ENCODE measurements at places on chromosomes 1 and 21. TPM values are rescaled to one million over a fixed set of nuclear protein-coding genes. Genes with fewer than 3 reads are reported as not detected.
A peak's percentile ranks its signal among the peaks of the same experiment; 100 is the strongest.

BRDT gene
- total RNA-seq = not detected

IQCC gene
- 2.7 TPM for total RNA-seq

GRCh38 chr1:229378586-229379367, 35.9 kb upstream of the CCSAP start:
- no peak overlapping the region for H3K4me3 ChIP-seq
- no peaks in the 10 kb centered on the region for H3K36me3 ChIP-seq
- peaks cover 29% of the 10 kb centered on the region for H3K4me1 ChIP-seq

- peaks cover 10% of the 10 kb centered on the region for H3K27me3 ChIP-seq
- H3K36me3 ChIP-seq = no peaks in the 10 kb centered on the region
- no peak for DNase-seq
- peak overlapping the region; percentile 100 for H3K27ac ChIP-seq
These were observed 41.6 kb upstream of the PPIAL4F start for GRCh38 chr1:144551107-144551542.

GPN2 gene
- 21.4 TPM for total RNA-seq

DNA sequence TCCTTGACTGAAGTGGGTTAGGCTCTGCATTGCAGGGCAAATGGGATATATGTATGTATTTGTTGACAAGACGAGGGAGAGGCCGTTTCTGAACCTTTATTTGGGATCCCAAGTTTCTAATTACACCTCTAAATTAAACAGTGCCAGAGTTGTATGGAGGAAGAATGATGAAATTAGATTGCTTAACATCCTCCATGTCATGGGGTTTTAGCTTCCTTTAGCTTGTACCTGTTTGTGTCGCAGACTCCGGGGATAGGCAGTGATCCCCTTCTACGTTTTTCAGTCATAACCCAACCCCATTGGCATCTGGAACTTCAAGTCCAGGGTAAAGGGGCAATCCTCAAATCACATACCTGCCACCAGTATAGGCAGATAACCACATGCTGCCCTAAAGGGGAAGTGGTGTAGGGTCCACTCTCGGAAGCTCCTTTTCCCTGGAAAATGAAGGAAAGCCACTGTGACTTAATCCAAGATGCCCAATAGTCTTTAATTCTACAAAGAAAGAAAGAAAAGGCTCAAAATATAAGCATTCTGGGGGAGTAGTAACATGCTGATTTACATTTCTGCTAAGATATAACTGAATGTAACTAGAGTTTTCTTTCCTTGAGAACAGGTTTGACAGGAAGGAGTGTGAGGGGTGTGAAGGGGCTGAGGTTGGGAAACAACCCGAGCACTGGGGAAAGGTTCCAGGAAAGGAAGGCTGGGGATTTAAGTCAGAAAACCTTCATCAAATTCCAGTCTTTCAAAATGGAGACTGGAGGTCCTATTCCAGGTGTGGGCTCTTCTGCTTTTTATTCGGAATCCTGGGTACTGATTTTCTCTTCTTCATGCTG, 77.6 kb downstream of the RGL1 start:
- no peak overlapping the region for H3K27ac ChIP-seq
- H3K27me3 ChIP-seq = peaks cover 2% of the 10 kb centered on the region
- no peak for DNase-seq
- H3K4me1 ChIP-seq = no peaks in the 10 kb centered on the region

- DNase-seq = no peak
- no peak overlapping the region for H3K4me3 ChIP-seq
- H3K4me1 ChIP-seq = peaks cover 2% of the 10 kb centered on the region
- H3K27ac ChIP-seq = no peak overlapping the region
- H3K36me3 ChIP-seq = no peaks in the 10 kb centered on the region
These were observed 23.8 kb downstream of the FH start for GRCh38 chr1:241495741-241496140.

NEK7 gene
- total RNA-seq = 11.5 TPM

TOR1AIP1 gene
- 11.1 TPM for total RNA-seq

- H3K4me3 ChIP-seq = no peak overlapping the region
- no peaks in the 10 kb centered on the region for H3K27me3 ChIP-seq
- no peaks in the 10 kb centered on the region for H3K36me3 ChIP-seq
- peak overlapping the region; percentile 1 for H3K27ac ChIP-seq
These were observed 17.8 kb downstream of the COPA start for GRCh38 chr1:160325252-160325651.

DNA sequence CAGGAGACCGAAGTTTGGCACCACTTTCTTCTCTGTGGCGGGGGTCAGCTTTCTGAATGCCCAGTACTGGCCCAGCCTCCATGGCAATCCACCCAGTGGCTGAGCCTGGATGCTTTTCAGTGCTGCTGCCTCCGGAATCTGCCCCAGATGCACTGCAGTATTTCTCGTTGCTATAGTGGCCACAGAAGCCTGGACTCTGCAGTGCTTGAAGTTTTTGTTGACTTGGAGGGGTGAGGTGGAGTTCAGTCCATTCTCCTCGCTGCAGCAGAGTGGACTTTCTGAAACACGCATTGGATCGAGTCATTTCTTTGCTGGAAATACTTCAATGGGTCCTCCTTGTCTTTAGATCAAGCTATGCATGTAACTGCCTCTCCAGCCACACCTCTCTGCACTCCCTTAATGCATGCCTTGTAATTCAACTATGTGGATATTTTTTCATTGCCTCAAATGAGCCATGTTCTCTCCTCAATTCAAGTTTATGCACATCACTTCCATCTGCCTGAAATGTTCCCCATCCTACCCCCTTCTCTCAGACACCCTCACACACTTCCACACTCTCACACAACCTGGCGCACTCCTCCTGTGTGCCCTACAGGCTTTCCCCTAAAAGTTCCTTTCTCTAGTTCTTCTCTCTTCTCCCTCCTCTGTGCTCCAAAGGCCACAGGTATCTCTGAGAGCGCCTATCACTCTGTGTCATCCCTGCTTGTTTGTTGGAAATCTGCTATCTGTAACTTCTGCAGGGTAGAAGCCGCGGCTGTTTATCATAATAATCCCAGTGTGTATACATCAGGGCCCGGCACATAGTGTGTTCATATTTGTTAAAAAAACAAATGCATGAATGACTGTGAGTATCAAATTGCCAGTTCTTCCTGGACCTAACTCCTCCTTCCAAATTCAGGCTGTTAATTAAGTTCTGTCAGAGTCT, 16.5 kb downstream of the ADAM30 start:
- H3K4me3 ChIP-seq = no peak overlapping the region
- H3K27ac ChIP-seq = no peak overlapping the region
- no peaks in the 10 kb centered on the region for H3K4me1 ChIP-seq
- H3K36me3 ChIP-seq = peaks cover 2% of the 10 kb centered on the region
- DNase-seq = no peak

FAM163A gene
- total RNA-seq = not detected

GRCh38 chr21:16536643-16537434, 807.1 kb downstream of the USP25 start:
- H3K36me3 ChIP-seq = no peaks in the 10 kb centered on the region
- peak overlapping the region; percentile 43 for H3K27ac ChIP-seq
- H3K27me3 ChIP-seq = no peaks in the 10 kb centered on the region
- H3K4me3 ChIP-seq = no peak overlapping the region
- peaks cover 25% of the 10 kb centered on the region for H3K4me1 ChIP-seq
- DNase-seq = no peak

FAM89A gene
- total RNA-seq = 6.4 TPM

GRCh38 chr1:231016234-231016633, 23.8 kb downstream of the FAM89A start:
- no peak for DNase-seq
- no peaks in the 10 kb centered on the region for H3K27me3 ChIP-seq
- no peak overlapping the region for H3K27ac ChIP-seq
- no peak overlapping the region for H3K4me3 ChIP-seq
- no peaks in the 10 kb centered on the region for H3K4me1 ChIP-seq

DNA sequence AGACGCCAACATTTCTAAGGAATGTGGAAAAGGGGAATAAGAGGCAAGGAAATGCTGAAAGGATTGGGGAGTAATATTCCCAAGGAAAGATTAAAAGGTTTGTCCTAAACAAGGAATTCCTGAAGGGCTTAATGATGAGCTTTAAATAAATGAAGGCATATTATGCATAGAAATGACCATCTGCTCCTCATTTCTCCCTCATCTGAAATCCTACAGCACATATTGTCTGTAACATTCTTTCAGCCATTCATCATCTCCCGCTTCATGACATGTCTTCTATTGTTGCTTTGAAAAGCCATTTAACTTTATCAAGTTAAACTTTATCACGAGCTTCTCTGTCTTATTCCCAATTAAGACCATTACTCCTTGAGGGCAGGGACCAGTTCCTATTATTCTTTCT, 608.7 kb upstream of the PLXNA2 start:
- no peak for DNase-seq
- no peak overlapping the region for H3K4me3 ChIP-seq
- peaks cover 1% of the 10 kb centered on the region for H3K27me3 ChIP-seq
- H3K36me3 ChIP-seq = no peaks in the 10 kb centered on the region
- no peak overlapping the region for H3K27ac ChIP-seq
- peaks cover 3% of the 10 kb centered on the region for H3K4me1 ChIP-seq

DNA sequence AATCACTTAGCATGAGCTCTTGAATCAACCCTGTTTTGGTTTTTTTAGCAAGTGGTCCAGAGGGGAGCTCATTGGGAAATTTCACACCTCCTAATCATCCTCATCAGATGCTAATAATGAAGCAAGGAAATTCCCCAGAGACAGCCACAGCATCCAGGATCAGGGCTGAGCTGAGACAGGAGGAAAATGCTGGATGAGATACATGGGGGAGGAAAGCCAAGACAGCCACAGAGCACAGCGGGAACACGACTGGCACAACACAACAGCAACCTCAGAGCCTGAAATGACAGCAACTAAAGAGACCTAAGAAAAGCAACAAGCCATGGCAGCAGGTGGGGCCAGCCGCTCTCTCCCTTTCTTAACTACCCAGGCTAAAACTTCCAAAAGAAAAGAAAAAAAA, 70.4 kb downstream of the UBR4 start:
- no peak overlapping the region for H3K27ac ChIP-seq
- H3K4me1 ChIP-seq = no peaks in the 10 kb centered on the region
- H3K4me3 ChIP-seq = no peak overlapping the region
- no peaks in the 10 kb centered on the region for H3K27me3 ChIP-seq
- peaks cover 11% of the 10 kb centered on the region for H3K36me3 ChIP-seq

GRCh38 chr1:224675590-224675989, 59.5 kb downstream of the CNIH3 start:
- peaks cover 1% of the 10 kb centered on the region for H3K27me3 ChIP-seq
- no peak overlapping the region for H3K27ac ChIP-seq
- DNase-seq = no peak
- no peak overlapping the region for H3K4me3 ChIP-seq
- no peaks in the 10 kb centered on the region for H3K36me3 ChIP-seq
- H3K4me1 ChIP-seq = peaks cover 11% of the 10 kb centered on the region

GRCh38 chr1:208446271-208446691, 202.1 kb upstream of the PLXNA2 start:
- peaks cover 33% of the 10 kb centered on the region for H3K4me1 ChIP-seq
- no peak overlapping the region for H3K4me3 ChIP-seq
- peaks cover 2% of the 10 kb centered on the region for H3K27me3 ChIP-seq
- H3K36me3 ChIP-seq = peaks cover 7% of the 10 kb centered on the region

SPRR2B gene
- total RNA-seq = not detected

CLEC20A gene
- not detected for total RNA-seq

AXDND1 gene
- not detected for total RNA-seq

- H3K36me3 ChIP-seq = peaks cover 16% of the 10 kb centered on the region
- peaks cover 6% of the 10 kb centered on the region for H3K27me3 ChIP-seq
- H3K27ac ChIP-seq = no peak overlapping the region
- no peak overlapping the region for H3K4me3 ChIP-seq
These were observed 30.8 kb upstream of the ADARB1 start for GRCh38 chr21:45043541-45044020.

DNA sequence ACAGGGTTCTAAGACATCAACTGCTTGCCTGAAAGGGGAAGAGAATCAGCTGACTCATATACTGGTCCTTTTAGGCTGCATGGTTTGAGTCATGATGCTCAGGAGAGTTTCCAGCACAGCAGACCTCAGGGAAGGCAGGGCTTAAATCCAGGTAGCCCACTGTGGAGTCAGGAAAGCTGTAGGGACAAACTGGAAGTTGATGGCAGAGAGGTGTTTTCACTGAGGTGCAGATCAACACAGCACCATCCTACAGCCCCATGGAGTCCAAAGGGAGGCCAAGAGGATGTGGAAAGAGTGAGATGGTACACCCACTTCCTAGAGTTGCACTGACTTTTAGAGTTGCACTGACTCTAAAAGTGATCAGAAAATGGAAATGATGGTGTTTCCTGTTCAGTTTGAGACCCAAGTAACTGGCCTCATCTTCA, 252.4 kb upstream of the DUSP10 start:
- no peaks in the 10 kb centered on the region for H3K27me3 ChIP-seq
- no peak overlapping the region for H3K27ac ChIP-seq
- H3K4me3 ChIP-seq = no peak overlapping the region
- DNase-seq = no peak
- no peaks in the 10 kb centered on the region for H3K36me3 ChIP-seq
- H3K4me1 ChIP-seq = no peaks in the 10 kb centered on the region

GPA33 gene
- total RNA-seq = not detected

IGSF9 gene
- 23.4 TPM for total RNA-seq

C1QC gene
- not detected for total RNA-seq

DNA sequence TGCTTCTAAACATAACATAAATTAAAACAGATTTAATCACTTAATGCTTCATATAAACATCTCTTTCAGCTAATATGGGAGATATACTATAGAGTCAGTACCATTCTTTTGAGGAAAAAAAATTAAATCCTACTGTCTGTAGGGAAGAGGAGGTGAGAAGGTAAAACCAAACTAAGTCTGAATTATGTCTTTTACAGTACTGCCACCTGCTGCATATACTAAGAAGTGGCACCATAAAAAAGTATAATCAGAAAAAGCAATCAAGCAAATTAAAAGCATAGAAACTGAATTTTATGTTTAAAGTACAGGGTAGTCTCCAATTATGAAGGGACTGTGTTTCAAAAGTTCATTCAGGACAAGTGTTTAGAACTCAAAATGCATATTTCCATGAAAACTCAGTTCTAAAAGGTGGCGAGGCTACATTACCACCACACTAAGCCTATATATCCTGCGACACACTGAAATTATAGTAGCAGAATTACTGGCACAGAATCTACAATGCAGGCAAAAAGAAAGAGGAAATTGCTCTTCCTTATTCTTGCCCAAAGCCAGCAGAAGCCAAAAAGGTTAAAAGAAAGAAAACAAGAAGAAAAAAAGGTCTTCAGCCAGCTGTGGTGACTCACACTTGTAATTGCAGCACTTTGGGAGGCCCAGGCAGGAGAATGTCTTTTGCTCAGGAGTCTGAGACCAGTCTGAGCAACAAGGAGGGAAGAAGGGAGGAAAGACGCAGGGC, 9.0 kb downstream of the NSL1 start:
- no peak overlapping the region for H3K27ac ChIP-seq
- DNase-seq = no peak
- H3K4me3 ChIP-seq = no peak overlapping the region
- no peaks in the 10 kb centered on the region for H3K4me1 ChIP-seq

DNA sequence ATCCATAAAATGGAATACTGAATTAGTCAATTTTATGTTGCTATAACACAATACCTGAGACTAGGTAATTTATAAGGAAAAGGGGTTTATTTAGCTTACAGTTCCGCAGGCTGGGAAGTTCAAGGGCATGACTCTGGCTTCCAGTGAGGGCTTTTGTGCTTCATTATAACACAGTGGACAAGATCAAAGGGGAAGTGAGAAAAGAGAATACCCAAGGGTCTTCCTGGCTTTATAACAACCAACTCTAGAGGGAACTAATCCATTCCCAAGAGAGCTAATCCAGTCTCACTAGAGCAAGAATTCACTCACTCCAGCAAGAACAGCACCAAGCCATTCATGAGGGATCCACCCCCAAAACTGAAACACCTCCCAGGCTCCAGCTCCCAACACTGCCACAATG, 3.1 kb downstream of the KIFAP3 start:
- H3K27ac ChIP-seq = no peak overlapping the region
- H3K27me3 ChIP-seq = no peaks in the 10 kb centered on the region

Data from glutamatergic neuron (in vitro differentiated cells).